HFFc6 (cell line): ENCODE measurements at places on chromosomes 4 and X. TPM values are rescaled to one million over a fixed set of nuclear protein-coding genes. Genes with fewer than 3 reads are reported as not detected.

CXCL6 gene
- not detected in 2 replicates for total RNA-seq

CITED1 gene
- total RNA-seq, result 0.27 to 0.39 TPM in 2 of 3 replicates, not detected in the other

TSPAN7 gene
- not detected in 3 replicates for total RNA-seq

MXRA5 gene
- 5.5 to 12.1 TPM (median 9.5 TPM) in 3 replicates for total RNA-seq

SASH3 gene
- not detected in 3 replicates for total RNA-seq

MAGEB2 gene
- not detected in 3 replicates for total RNA-seq

VCX3B gene
- total RNA-seq, result not detected in 2 replicates

CXCL1 gene
- total RNA-seq, result 0.58 to 4.7 TPM (median 1.4 TPM) in 3 replicates

RBMXL3 gene
- total RNA-seq, result not detected in 3 replicates

CXXC4 gene
- not detected in 2 replicates for total RNA-seq

GABRQ gene
- not detected in 3 replicates for total RNA-seq

TEX13D gene
- total RNA-seq, result not detected in 2 replicates

CT45A2 gene
- not detected in 3 replicates for total RNA-seq

SPANXN4 gene
- total RNA-seq, result not detected in 3 replicates

SAGE1 gene
- total RNA-seq, result not detected in 3 replicates

WDR19 gene
- total RNA-seq, result 9.7 and 9.9 TPM in 2 replicates

IRS4 gene
- total RNA-seq, result not detected in 3 replicates

XAGE1A gene
- total RNA-seq, result not detected in 3 replicates

ADAMTS3 gene
- 0.05 to 0.19 TPM in 2 of 3 replicates, not detected in the other for total RNA-seq

NOX1 gene
- total RNA-seq, result not detected in 3 replicates

PAGE2B gene
- total RNA-seq, result not detected in 3 replicates

FAM47A gene
- total RNA-seq, result not detected in 3 replicates

SNCA gene
- 0.35 TPM in 1 of 3 replicates, not detected in the others for total RNA-seq

PRKG2 gene
- not detected in 2 replicates for total RNA-seq

NAP1L5 gene
- total RNA-seq, result 14.0 to 18.8 TPM (median 15.5 TPM) in 3 replicates

ATOH1 gene
- not detected in 3 replicates for total RNA-seq

ADH7 gene
- not detected in 3 replicates for total RNA-seq

ADGRL3 gene
- total RNA-seq, result not detected in 3 replicates

ZCCHC4 gene
- 9.0 to 10.5 TPM (median 9.0 TPM) in 3 replicates for total RNA-seq

CC2D2A gene
- 18.7 to 23.1 TPM (median 19.6 TPM) in 3 replicates for total RNA-seq

DDX53 gene
- total RNA-seq, result not detected in 3 replicates

DCAF8L2 gene
- total RNA-seq, result not detected in 2 replicates

SLC49A3 gene
- 0.13 to 0.72 TPM (median 0.38 TPM) in 3 replicates for total RNA-seq

PDGFC gene
- total RNA-seq, result 69.5 to 107 TPM (median 97.7 TPM) in 3 replicates

DUSP21 gene
- total RNA-seq, result not detected in 3 replicates

DTHD1 gene
- not detected in 2 replicates for total RNA-seq

RAB41 gene
- total RNA-seq, result not detected in 2 replicates

CLIC2 gene
- total RNA-seq, result not detected in 3 replicates

POF1B gene
- not detected in 3 replicates for total RNA-seq

C1QTNF7 gene
- total RNA-seq, result not detected in 3 replicates

ANOS1 gene
- total RNA-seq, result 0.05 to 0.09 TPM in 2 of 3 replicates, not detected in the other

FAT1 gene
- total RNA-seq, result 298 to 515 TPM (median 392 TPM) in 3 replicates

ITGB1BP2 gene
- 0.48 to 0.64 TPM (median 0.50 TPM) in 3 replicates for total RNA-seq

S100P gene
- not detected in 2 replicates for total RNA-seq

INPP4B gene
- total RNA-seq, result 35.3 to 45.1 TPM (median 39.1 TPM) in 3 replicates

MAGED4B gene
- total RNA-seq, result 36.7 to 84.3 TPM (median 49.8 TPM) in 3 replicates

TCEAL7 gene
- 13.2 to 17.5 TPM (median 15.2 TPM) in 3 replicates for total RNA-seq

CSAG2 gene
- total RNA-seq, result not detected in 3 replicates
